ENCODE measurements at places on chromosomes 11 and 22. TPM values are rescaled to one million over a fixed set of nuclear protein-coding genes. Genes with fewer than 3 reads are reported as not detected.

GLB1L2 gene
- total RNA-seq, result 3.4 TPM

CHRDL2 gene
- total RNA-seq, result not detected

MPPED2 gene
- total RNA-seq, result 22.7 TPM

VWCE gene
- 0.88 TPM for total RNA-seq

- DNase-seq, result no peak
Observed at GRCh38 chr11:105324156-105324555, 184.6 kb upstream of the CARD18 start.

DNA sequence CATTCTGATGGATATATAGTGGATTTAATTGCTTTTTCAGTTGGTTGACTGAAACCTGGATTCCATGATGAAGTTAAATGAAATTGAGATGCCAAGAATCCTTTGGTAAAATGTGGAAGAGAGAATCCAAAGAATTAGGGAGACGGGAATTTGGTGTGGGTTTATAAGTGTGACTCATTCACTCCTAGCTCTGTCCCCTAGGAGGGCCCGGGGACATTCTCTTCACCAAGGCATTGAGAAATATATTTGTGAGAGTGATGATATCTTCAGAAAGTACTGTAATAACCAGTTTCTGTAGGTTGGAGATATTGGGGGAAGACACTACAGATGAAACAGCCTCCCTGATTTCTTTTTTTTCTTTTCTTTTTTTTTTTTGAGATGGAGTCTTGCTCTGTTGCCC is 13.6 kb upstream of the PHOX2A start:
- no peak for DNase-seq

DNA sequence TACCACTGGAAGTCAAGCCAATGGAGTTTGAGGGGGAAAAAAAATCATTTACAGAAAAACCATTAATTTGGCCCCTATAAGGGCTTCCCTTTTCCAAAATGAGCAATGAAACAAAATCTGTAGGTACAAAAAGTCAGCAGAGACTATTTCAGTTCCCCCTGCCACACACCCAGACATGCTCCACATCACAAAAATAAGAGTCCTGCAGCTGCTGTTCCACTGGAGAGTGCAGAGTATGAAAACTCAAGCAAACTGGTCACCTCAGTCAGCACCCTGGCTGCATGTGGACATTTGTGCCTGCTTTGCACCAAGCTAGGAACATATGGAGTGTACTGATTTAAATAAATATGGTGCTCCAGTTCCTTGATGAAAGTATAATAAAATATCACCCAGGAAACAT is 15.1 kb downstream of the POU2AF1 start:
- no peak for DNase-seq

GRCh38 chr11:34068111-34068510 is 16.6 kb downstream of the CAPRIN1 start:
- no peak for DNase-seq

DNA sequence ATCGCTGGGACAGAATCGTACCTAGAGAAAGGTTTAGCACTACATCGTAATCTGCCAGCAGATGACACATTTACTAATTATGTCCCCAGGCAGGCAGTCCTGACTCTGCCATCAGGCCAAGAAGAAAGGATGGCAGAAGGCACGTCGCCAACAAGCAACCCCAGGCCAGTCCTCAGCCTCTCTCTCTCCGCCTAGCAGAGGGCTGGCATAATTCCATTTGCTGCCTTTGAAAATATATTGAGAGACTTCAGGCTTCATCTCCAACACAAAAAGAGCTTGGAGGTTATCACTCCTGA is 1517.0 kb downstream of the TBC1D22A start:
- DNase-seq, result no peak
